ENCODE measurements at places on chromosomes 12 and 14.

DNA sequence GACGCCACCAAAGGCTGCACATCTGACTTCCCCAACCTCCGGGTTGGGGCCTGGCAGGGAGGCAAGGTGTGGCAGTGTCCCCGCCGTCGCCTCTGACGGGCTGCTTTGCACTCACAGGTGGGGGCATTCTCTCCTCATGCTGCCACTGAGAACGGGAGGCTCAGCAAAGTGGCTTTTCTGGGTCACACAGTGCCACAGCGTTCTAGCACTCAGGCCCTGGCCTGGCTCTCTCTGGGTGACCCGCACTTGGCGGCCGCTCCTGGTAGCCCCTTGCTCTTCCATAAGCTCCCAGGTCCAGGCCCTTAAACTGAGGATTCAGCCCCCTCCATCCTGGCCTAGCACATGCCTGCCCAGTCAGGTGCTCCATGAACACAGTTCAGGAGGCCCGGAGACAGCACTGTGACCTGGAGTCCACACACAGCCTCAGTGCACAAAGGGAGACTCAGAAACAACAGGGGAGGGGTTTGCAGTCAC is 25.2 kb downstream of the SERPINA1 start:
- no peak for DNase-seq

GRCh38 chr12:40253936-40254335 is 29.1 kb downstream of the LRRK2 start:
- no peak for DNase-seq

- DNase-seq, result no peak
Observed at GRCh38 chr12:105590571-105590970, 260.1 kb downstream of the C12orf75 start.

DNA sequence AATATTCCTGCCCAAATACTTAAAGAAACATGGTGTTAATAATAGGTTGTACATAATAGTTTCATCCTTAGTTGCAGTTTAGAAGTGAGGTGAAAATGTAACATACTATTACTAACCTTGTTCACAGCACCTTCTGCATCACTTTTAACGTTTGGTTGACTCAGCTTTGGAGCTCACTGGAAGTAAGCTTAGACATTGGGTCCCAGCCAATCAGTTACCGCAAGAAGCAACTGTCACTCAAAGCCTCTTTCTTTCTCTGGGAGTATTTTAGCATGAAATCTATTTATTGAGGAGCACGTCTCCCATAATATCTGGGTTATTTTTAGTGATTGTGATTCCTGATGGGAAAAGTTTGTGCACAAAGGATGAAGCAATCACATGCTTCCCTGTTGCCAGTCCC is 472.6 kb downstream of the SNAPC1 start:
- no peak for DNase-seq

- DNase-seq, result no peak
Observed at GRCh38 chr12:47903927-47904712, 674 bp downstream of the VDR start.

- no peak for DNase-seq
Observed at GRCh38 chr14:64729386-64730060, 25.3 kb downstream of the PLEKHG3 start.

DNA sequence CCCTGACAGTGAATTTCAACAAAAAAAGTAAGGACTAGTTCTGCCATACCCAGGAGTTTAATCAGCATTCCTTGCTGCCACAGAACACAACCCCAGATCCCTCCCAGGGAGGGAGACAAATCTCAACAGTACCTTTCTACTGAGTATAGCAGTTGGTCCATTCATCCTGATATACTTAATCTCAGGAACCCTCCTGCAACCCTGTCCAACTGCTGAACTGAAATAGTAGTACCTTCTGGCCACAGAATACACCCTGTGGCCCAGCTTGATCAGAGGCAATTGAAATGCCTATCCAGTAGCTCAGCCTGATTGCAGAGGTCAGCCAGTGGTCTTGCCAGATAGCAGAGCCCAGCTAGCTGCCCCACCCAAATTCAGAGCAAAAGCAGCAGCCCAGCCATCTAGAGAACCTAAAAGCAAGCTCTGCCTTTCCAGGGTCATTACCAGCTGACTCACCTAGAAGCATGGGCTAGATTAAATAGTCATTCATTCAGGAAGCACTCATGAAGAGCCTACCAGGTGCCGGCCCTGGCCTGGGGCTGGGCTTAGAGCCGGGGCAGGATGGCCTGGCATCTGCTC is 40.0 kb upstream of the RHOJ start:
- DNase-seq, result no peak

- DNase-seq, result no peak
Observed at GRCh38 chr12:5882511-5883190, 62.4 kb downstream of the ANO2 start.

- DNase-seq, result no peak
Observed at GRCh38 chr12:78994168-78994791, 129.7 kb downstream of the SYT1 start.

DNA sequence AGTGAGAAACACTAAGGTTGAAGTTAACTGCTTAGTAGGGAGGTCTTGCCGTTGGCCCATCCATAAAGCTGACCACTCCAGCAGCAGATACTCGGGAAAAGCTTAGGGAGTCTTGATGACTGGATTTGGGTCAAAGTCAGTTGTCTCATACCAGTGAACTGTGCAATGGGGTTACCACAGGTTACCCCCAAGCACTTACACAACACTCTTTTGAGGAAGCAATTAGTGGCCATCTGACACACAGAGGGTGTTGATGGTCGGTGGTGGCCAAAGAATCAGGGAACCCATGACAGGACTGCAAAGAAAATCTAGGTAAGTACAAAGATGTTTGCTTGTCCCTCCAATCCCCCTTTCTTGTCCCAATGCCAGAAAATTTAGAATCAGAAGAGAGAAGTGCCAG is 410.2 kb downstream of the APAF1 start:
- no peak for DNase-seq

GRCh38 chr14:22531451-22532344 is 57.3 kb downstream of the DAD1 start:
- DNase-seq, result no peak

- no peak for DNase-seq
Observed at GRCh38 chr12:117009759-117010158, 89.5 kb downstream of the TESC start.

DNA sequence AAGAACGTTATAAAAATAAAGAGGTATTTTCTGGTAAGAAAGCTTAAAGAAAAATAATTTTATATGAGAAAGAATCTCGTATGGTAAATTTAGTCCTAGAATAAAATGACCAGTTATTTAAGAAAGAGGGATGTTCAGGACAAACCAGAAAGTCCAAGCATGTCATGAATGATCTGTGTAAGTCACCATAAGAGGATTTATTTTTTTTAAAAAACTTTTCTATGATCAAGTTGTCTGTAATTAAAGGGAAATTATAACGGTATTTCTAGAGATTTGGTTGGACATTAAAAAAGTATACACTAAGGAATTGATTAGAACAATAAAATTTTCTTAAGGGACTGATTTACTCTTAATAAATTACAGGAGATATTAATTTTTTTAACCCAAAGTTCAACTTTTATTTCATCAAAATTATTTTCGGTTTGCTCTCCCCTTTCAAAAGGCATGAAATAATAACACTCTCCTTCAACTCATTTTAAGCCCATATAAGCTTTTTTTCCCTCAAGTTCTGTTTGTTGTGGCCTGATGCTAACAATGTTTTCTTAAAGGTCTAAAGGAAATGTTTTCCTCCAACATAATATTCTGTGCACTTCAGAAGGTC is 49.9 kb upstream of the CPSF6 start:
- no peak for DNase-seq

DNA sequence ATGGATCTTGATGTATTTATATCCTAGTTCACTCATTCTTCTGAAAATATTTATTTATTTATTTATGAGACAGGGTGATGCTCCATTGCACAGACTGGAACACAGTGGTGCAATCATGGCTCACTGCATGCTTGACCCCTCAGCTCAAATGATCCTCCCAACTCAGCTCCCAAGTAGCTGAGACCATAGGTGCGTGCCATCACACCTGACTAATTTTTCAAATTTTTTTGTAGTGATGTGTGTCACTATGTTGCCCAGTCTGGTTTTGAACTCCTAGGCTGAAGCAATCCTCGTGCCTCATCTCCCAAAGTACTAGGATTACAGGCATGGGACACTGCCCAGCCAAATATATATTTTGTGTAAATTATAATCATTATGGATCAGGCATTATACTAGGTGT is 595.6 kb upstream of the ATP2B1 start:
- DNase-seq, result no peak

GRCh38 chr12:74732826-74733225 is 195.2 kb downstream of the ATXN7L3B start:
- no peak for DNase-seq

DNA sequence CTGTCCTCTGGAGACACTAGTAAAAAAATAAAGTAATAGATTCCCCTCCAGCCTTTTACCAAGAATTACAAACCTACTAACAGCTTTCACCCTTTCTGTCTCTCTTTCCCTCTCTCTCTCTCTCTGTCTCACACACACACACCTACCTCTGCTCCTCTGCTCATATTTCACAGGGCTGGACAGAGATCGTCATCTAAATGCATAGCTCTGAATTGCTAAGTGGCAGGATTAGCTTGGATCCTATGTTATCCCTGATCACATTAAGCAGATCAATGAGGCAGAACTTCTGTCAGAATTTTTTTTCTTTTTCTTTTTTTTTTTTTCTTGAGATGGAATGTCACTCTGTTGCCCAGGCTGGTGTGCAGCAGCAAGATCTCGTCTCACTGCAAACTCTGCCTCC is 22.9 kb downstream of the VCPKMT start:
- no peak for DNase-seq

DNA sequence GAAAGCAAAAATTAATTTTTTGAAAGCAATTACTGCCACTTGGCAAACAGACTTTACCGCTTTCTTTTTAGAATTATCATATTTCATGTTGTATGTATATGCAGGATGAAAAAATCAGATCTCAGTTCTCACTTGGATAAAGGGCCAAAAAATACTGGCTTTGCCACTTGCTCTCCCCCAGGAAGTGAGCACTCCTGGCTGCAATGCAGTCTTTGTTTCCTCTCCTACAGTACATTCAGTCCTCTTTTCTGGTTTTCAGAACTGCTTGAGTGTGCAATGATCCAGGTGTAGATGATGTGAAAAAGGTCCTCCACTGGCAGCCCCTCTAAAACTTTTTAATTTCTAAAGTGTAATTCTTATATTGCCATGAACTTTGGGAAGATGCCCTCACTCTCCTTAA is 183.4 kb downstream of the SLC25A21 start:
- DNase-seq, result no peak

DNA sequence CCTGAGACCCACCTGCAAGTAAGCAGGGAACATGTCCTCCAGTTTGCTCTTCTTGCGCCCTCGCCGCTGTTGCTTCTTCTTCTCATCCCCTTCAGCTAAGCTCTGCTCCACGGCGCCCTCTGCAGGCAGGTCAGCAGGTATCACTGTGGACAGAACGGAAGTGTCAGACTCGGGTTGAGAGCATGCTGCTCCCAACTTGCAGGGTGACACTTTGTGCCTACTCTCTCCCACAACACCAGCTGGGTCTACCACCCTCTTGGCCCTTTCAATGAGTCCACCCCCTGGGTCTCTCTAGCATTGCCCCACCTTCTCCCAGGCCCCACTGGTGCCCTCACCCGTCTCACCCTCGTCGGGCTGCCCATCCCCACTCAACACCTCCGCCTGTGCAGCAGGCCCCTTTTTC is 16.7 kb downstream of the KMT2D start:
- peak; percentile 30 for DNase-seq

DNA sequence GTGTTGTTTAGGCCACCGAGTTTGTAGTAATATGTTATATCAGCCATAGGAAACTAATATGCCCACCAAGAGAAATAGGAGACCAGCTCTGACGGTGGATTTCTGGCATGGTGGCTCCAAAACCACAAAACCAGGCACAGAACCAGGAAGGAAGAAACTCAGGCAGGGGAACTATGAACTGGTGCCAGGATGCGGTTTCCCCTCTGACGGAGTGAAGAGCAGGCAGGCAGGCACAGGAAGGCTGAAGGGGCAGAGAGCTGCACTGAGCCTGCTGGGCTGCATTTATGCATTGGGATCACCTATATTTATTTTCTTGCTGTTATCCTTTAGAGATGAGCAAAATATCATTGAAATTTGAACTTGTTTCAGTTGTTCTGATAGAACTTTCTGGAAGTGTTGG is 479.4 kb downstream of the VRK1 start:
- no peak for DNase-seq

- no peak for DNase-seq
Observed at GRCh38 chr12:40175489-40175888, 49.3 kb upstream of the LRRK2 start.

- no peak for DNase-seq
Observed at GRCh38 chr12:68912916-68913315, 20.1 kb downstream of the CPM start.

DNA sequence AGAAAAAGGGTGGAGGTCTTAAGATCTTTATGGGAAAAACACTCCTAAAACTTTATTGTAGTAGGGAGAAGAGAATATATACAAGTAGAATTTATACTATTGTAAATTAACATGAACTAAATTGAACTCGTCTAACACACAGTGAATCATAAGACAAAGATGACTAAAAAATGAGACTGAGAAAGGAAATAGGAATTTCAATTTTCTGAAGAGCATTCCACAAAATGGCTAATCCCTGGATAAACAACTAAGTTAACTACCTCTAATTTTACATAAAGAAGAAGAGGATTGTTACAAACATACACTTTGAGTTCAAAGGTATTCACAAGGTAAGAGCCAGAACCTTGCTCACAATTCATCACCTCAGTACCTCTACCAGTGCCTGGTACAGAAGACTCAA is 2.0 kb downstream of the MAP4K5 start:
- DNase-seq, result no peak

- no peak for DNase-seq
Observed at GRCh38 chr12:32780071-32780470, 24.4 kb upstream of the YARS2 start.

DNA sequence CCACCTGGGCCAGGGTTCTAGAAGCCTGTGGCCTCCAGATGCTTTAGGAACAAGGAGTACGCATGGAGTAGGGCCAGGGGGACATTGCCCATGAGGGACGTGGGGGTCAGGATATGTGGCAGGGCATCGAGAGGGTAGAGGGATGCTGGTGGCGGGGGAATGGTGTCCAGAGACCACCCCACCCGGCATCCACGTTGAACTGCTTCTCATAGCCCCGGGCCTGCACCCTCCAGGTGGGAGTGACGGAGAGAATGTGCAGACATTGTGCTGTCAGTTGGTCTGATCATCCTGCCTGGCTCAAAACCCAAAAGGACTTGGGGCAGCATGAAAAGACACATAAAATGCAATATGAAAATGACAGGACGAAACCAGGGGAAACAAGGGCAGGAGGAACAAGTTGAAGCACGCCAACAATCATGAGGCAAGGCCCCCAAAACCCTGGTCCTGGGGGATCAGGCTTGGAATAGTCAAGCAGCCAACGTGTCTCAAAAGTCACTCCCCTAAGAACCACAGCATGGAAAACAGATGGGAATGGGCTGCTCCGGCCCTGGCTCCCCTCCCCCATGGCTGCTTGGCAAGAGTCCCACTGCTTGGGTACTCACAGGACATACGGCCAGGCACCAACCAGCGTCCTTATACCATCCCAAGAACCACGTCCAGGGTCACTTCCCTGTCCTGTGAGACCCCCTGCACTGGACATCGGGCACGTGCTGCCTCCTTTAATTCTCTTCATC is 117.9 kb downstream of the DICER1 start:
- DNase-seq, result no peak

GRCh38 chr14:57018065-57018464 is 207.8 kb upstream of the OTX2 start:
- no peak for DNase-seq

- no peak for DNase-seq
Observed at GRCh38 chr14:80678436-80678835, 263.1 kb downstream of the CEP128 start.

- DNase-seq, result no peak
Observed at GRCh38 chr12:75579552-75579951, 68.1 kb upstream of the KRR1 start.

Measured in activated naive CD4-positive, alpha-beta T cell (primary cell).